Activated CD4-positive, alpha-beta memory T cell treated with anti-CD3 and anti-CD28 coated beads, Interleukin-2, amount 10 ng/mL, durations not matched to agents 7 days and 5 days (primary cell): ENCODE measurements at places on chromosomes 12 and 14. TPM values are rescaled to one million over a fixed set of nuclear protein-coding genes. Genes with fewer than 3 reads are reported as not detected.

Gene C12orf50
- not detected for total RNA-seq

- DNase-seq: no peak
- H3K4me1 ChIP-seq: peaks cover 48% of the 10 kb centered on the region
- peak overlapping the region; percentile 72 for H3K4me3 ChIP-seq
- H3K36me3 ChIP-seq: peaks cover 36% of the 10 kb centered on the region
- H3K27ac ChIP-seq: peak overlapping the region; percentile 86
Observed at GRCh38 chr14:23033251-23033727, 1.4 kb downstream of the PSMB5 start.

Gene MIA2
- total RNA-seq: 33.0 TPM

Gene TMTC2
- total RNA-seq: 6.0 TPM

- no peaks in the 10 kb centered on the region for H3K27me3 ChIP-seq
- H3K4me1 ChIP-seq: peaks cover 1% of the 10 kb centered on the region
- no peaks in the 10 kb centered on the region for H3K36me3 ChIP-seq
- no peak overlapping the region for H3K27ac ChIP-seq
Observed at GRCh38 chr14:22333422-22334274, 255.4 kb downstream of the DAD1 start.

- H3K4me1 ChIP-seq: peaks cover 72% of the 10 kb centered on the region
- peaks cover 31% of the 10 kb centered on the region for H3K36me3 ChIP-seq
- DNase-seq: peak; percentile 42
- peaks cover 7% of the 10 kb centered on the region for H3K27me3 ChIP-seq
- peak overlapping the region; percentile 93 for H3K27ac ChIP-seq
Observed at GRCh38 chr12:6773590-6774351, 1.5 kb downstream of the LAG3 start.

GRCh38 chr12:116943419-116944372 lies 32.9 kb downstream of the FBXW8 start:
- H3K36me3 ChIP-seq: peaks cover 30% of the 10 kb centered on the region
- no peaks in the 10 kb centered on the region for H3K27me3 ChIP-seq
- DNase-seq: no peak
- H3K4me1 ChIP-seq: no peaks in the 10 kb centered on the region
- no peak overlapping the region for H3K4me3 ChIP-seq
- no peak overlapping the region for H3K27ac ChIP-seq

GRCh38 chr12:42094277-42094676 lies 50.4 kb downstream of the GXYLT1 start:
- H3K4me1 ChIP-seq: peaks cover 24% of the 10 kb centered on the region
- H3K36me3 ChIP-seq: peaks cover 25% of the 10 kb centered on the region
- no peak overlapping the region for H3K4me3 ChIP-seq
- no peak overlapping the region for H3K27ac ChIP-seq
- no peaks in the 10 kb centered on the region for H3K27me3 ChIP-seq

DNA sequence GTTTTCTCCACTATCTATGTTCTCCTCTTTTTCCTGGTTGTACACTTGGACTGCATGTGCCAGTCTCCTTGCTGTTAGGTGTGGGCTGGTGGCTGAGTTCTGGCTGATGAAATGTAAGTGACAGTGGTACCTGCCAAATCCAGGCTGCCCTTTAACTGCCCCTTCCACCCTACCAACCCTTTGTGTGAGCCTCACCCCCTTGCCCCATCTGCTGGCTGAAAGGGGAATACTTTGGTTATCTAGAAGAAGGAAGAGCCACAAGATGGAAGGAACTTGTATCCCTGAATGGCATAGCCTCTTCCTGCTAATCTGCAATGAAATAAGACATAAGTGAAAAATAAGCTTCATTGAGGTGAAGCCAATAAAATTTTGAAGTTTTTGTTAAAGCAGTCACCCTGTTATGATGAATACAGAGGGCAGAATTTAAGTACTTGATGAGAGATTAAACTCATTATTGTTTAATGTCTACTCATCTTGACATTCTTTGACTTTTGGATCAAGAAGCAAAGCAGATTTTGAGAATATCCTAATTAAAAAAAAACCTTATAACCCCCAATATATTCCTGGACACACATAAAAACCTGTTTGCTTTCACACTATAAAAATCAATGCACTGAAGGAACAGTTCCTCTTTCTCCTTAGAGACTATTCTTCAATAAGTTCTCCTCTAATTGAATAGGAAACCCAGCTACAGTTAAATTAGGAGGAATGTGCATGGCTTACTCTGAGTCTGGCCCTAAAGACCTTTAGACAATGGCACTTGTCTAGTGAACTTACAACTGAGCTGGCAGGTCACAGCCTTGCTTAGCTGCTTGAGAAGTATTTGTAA lies 262.6 kb upstream of the BTG1 start:
- peaks cover 40% of the 10 kb centered on the region for H3K4me1 ChIP-seq
- peak; percentile 69 for DNase-seq
- H3K36me3 ChIP-seq: peaks cover 7% of the 10 kb centered on the region
- no peak overlapping the region for H3K4me3 ChIP-seq
- H3K27ac ChIP-seq: peak overlapping the region; percentile 9
- no peaks in the 10 kb centered on the region for H3K27me3 ChIP-seq

Gene ACSS3
- not detected for total RNA-seq
